Psoas muscle (tissue), 8 donors: ENCODE measurements at places on chromosomes 7 and 10. TPM values are rescaled to one million over a fixed set of nuclear protein-coding genes. Genes with fewer than 3 reads are reported as not detected.

GRCh38 chr10:93143281-93143680, 69.6 kb downstream of the CYP26A1 start:
- no peak for DNase-seq

DNA sequence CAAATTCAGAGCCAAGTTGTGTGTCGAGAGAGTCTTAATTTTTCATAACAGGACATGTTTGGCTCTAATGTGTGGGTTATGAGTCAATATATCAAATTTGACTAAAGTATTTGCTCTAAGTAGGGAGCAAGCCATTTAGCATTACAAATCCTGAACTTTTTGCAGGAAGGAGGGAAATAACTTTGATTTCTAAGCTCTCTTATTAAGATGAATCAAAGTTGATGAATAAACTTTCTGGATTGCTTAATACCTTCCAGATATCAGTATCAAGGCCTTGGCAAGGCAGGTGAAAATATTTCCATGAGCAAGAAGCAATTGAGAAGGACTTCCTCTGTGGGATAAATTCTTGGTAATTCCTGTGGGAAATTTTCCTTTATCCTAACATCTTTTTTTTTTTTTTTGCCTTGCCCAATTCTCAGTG, 258.8 kb downstream of the AHR start:
- DNase-seq: no peak

- no peak for DNase-seq
These were observed 3.5 kb downstream of the NRCAM start for GRCh38 chr7:108452707-108453106.

GRCh38 chr10:44332465-44332864, 52.4 kb downstream of the CXCL12 start:
- DNase-seq: no peak

DNA sequence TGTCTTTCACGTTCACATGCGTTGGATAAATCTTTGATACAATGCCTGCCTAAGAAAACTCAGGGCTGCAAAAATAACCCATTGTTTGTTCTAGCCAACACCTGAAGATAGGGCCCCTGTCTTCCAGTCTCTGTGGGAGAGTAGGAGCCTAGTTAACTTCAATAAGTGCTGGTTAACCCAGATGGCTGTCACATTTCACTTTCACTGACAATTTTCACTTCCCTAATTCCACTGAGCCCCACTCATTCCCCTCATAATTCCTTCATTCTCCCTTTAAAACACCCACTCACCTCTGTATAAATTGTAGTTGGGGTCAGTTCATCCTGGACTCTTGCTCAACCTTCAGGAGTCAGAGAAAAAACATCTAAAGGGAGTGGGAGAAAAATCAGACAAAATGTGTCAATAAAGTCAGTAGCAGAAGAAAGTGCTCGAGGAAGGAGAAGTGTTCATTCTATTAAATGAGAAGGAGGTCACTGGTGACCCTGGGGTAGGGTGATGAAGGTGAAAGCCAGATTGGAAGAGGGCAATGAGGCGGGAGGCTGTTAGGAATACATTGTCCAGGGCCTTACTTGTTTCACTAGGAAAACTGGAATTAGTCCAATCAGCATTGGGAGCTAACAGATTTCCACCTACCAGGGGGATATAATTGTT, 51.2 kb upstream of the ABI1 start:
- DNase-seq: no peak

The NCF1 gene
- total RNA-seq: 1.4 TPM

The ITGA8 gene
- total RNA-seq: 2.0 TPM
